T1000 (cell line): ENCODE measurements at places on chromosomes 4 and X.

DNA sequence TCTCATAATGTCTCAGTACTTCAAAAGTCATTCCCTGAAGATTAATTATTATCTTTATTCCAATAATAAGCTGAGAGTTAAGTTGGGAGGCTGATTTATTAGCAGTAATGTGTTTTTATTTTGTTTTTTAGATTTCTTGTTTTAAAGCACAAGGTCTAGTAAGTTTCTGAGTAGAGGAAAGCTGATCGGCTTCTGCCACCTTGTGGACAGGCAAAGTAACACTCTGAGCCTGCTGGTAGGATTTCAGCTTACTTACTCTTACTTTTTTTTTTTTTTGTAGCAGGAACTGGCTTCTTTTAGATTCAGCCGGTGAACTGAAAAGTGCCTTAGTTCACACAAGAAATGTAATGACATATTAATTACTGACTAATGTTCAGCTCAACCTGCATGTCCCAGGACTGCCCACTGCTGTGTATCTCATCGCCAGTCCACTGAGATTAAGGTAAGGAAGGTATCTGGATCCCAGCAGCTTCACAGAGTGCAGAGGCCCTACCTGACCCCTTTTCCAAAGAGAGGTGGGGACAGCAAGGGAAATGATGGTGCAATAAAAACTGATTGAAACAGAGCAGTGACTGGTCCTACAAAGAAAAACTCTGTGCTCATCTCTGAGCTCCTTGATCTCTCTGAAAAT lies 126.5 kb downstream of the ADGRA3 start:
- peak; percentile 60 for DNase-seq

DNA sequence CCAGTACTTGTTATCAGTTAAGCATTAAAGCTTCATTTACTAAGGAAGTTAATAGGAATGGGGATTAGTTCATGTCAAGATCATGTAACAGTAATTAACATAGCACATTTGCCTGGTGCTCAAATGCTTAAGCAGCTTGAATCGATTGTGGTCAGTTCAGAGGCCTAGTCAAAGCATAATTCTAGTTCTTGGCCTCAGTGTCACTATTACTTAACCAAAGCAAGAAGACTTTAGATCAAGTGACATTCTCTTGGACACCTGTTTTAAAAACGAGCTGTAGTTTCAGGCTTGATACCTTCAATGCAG lies 115.2 kb upstream of the BMPR1B start:
- no peak for DNase-seq

GRCh38 chrX:63754136-63754859 lies 30.7 kb downstream of the ARHGEF9 start:
- no peak for DNase-seq

GRCh38 chr4:184420881-184421416 lies 53.4 kb downstream of the IRF2 start:
- no peak for DNase-seq

DNA sequence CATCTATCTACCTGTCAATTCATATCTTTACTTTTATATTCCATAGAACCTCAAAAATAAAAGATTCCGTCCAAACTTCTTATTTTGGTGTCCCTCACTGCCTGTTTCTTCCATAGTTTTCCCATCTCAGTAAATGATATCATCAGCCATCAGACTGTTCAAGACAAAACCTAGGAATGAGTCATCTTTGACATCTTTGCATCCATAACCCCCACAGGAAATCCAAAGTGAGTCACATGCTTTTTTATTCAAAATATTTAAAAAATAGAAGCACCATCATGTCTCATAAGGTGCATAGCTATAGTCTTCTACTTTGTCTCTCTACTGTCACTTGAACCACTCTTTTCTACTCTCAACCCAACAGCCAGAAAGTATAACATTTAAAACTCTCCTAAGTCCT lies 29.9 kb upstream of the CXXC4 start:
- no peak for DNase-seq

- DNase-seq: no peak
Measured at GRCh38 chr4:76762137-76763130, 135.5 kb downstream of the SOWAHB start.

DNA sequence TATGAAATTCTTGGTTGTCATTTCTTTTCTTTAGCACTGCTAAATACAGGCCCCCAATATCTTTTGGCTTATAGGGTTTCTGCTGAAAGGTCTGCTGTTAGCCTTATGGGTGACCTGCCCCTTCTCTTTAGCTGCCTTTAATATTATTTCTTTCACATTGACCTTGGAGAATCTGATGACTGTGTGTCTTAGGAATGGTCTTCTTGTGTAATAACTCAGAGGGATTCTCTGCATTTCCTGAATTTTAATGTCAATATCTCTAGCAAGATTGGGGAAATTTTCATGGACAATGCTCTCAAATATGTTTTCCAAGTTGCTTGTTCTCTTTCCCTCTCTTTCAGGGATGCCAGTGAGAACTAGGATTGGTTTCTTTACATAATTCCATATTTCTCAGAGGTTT lies 292.4 kb downstream of the SLC7A11 start:
- DNase-seq: no peak

DNA sequence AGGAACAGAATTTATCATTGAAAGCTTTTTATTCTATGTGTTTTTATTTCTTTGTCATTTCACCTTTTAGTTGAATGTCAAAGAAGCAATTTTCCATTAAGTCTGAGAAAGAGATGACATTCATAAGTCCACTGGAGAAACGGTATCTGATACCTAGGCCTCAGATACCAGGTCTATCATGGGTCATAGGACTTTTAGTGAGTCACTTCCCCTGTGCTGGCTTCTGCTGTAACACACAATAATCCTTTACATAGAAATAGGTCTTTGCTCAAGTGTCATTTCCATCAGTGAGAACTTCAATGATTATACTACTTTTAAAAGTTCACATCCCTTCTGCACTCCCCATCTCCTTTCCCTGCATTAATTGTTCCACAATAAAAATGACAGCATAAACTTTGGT lies 125.5 kb upstream of the ARMCX2 start:
- DNase-seq: no peak

GRCh38 chrX:24575496-24575895 lies 71.7 kb downstream of the PCYT1B start:
- no peak for DNase-seq

DNA sequence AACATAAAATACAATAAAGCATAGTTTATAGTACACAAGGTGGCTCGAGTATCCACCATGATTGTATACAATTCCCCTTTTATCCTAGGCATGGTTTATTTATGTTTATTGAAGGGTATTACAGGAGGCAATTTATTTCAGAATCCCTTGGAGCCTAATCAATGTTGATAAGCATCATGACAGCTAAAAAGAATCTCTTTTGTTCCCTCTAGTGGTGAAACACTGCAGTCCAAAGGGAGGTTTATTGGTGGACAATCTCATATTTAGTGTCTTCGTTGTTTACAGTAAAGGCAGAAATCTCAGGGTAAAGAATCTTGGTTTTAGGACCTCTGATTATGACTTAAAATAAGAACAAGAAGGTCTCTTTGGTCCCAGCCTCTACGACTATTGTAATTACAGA lies 1712.5 kb downstream of the C4orf33 start:
- DNase-seq: no peak

DNA sequence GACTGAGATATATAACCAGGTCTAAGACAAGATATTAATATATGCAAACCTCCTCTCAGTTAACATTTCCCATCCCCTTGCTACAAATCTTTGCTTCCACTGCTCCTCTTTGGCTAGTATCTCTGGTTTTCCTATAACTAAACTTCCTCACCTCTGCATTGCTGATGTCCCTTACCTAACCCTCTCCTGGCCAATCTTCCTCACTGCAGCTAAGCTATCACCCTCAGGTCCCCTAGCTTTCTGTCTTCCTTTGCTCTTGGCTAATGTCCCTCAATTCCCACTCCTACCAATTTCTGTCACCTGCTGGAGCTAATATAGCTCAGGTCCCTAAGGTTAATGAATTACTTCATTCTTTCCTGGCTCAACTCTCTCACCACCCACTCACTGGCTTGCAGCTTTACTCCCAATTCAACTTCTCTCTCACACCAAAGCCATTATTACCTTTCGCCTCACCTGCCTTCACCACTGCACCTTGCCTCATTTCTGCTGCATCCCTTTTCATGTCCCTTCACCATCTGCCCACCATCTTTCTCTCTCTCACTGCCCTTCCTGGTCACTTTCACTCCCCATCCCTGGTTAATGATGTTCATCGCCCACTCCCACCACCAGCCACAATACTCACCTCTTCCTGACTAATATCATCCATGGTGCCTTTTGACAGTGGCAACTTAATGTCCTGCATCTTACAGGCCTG lies 26.7 kb downstream of the SMC1A start:
- no peak for DNase-seq

DNA sequence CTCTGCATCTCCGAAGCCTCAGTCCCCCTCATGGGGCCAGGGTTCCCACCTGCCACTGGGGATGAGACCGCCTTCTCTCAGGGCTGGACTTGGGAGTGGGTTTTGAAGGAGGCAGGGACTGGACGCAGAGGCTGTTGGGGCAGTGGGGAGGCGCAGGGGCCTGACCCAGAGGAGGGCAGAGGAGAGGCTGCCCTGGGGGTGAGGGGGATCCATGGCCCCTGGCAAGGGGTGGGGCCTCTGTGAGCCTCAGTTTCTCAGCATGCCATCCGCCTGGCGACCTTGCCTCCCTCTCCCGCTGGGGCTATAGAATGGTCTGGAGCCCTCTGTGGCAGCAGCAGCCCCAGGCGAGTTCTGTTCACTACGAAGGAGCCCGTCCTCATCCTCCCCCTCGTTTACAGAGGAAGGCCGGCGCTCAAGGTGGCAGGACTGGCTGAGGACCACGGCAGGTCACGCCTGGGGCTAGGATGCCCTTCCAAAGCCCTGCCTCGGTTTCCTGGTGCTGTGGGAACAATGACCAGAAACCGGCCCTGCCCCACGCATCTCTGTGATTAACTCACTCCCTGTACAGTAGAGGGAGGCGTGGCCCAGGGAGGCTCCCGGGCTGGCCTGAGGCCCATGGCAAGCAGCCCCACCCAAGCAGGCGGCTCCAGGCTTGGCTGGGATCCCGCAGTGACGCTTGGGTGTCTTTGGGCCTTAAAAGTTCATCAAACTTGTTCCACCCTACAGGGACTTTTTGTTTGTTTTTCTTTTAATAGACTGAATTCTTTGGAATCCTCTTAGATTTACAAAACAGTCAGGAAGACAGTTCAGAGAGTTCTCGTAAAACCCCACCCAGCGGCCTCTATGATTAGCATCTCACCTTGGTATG lies 16.0 kb upstream of the SH3TC1 start:
- DNase-seq: peak; percentile 95

DNA sequence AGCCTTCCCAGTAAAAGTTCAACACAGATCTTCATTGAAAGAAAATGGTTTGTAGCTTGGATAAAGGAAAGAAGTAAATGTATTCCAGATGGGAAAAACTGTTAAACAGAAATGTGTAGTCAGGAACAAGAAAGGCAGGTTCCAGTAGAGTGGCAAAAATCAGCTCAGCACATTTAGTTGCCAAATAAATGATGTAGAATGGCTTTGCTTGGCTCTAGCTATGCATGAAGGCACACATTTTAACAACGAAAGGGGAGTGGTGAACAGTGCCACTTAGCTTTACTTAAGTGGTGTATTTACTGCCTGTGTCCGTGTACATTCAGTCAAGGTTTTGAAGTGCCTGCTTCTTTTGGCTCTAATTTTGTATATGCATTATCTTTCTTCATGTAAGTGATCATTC lies 644.5 kb upstream of the ATOH1 start:
- DNase-seq: no peak

- DNase-seq: peak; percentile 1
Measured at GRCh38 chr4:149264093-149264733, 551.4 kb downstream of the IQCM start.

- DNase-seq: no peak
Measured at GRCh38 chrX:85828771-85829170, 218.6 kb downstream of the CHM start.

DNA sequence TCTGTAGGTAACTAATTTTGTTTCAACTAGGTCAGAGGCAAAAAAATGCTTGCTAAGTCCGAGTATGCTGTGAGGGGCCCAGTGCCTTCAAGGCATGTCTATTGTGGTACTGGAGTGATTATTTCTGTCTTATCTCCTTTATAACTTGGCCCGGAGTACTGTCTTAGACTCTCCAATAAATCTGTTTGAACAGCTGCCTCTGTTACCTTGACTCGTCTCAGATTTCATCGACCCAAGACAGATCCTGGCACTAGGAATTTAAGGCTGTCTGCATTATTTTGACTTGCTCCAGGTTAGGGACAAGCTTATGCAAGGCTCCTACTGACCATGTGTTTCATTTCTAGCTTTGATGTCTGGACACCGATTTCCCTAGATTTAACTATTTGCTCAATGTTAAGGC lies 41.1 kb upstream of the NKAP start:
- no peak for DNase-seq

GRCh38 chrX:148647651-148648050 lies 147.2 kb downstream of the AFF2 start:
- DNase-seq: no peak

- no peak for DNase-seq
Measured at GRCh38 chr4:82801910-82802521, 3.4 kb upstream of the SCD5 start.

- DNase-seq: no peak
Measured at GRCh38 chr4:172147687-172148086, 334.5 kb downstream of the GALNTL6 start.

GRCh38 chr4:154421618-154422017 lies 70.0 kb downstream of the DCHS2 start:
- DNase-seq: no peak

- DNase-seq: no peak
Measured at GRCh38 chr4:182697094-182697493, 220.1 kb downstream of the DCTD start.

DNA sequence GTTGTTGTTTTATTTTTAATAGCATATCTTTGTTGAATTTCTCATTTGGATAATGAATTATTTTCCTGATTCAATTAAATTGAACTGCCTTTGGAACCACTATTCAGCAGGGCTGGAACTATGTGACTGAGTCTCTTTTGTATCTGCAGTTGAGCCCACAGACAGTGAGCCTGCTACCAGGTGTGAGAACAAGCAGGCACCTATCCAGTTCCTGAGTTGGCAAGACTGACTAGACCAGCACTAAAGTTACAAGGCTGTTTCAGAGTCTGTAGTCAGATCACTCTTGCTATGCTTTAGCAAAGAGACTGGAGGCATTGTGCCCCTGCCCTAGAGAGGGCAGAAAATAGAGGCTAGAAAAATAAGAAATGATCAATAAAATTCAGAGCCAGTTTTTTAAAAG lies 237.3 kb upstream of the GRID2 start:
- no peak for DNase-seq

DNA sequence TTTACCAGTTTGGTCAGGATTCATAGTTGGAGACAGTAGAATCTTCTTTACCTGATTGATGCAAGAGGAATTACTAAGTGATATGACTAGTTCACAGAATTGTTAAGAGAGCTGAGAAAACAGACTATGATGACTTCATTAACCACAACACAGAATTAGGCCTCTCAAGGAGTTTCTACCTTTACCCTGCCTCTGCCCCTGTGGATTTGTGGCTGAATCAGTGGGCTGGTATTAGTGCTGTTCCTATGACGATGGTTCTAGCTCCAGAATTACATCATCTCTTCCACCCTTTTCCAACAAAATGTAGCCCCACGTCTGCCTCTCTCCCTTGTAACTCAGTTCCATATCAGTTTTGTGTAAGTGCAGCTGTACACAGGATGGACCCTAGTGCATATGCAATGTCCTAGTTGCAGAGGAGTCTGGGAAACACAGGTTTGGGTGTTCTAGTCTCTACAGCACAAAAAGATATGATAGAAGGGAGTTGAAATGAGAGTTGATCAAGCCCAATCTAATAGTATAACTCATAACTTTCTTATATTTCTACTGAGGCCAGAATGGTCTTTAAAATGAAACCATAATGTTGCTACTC lies 99.3 kb downstream of the ANXA5 start:
- DNase-seq: peak; percentile 19
